ENCODE measurements at places on chromosomes 7 and 10.

- no peak for DNase-seq
These were observed 34.2 kb downstream of the CYP17A1 start for GRCh38 chr10:102802920-102803534.

DNA sequence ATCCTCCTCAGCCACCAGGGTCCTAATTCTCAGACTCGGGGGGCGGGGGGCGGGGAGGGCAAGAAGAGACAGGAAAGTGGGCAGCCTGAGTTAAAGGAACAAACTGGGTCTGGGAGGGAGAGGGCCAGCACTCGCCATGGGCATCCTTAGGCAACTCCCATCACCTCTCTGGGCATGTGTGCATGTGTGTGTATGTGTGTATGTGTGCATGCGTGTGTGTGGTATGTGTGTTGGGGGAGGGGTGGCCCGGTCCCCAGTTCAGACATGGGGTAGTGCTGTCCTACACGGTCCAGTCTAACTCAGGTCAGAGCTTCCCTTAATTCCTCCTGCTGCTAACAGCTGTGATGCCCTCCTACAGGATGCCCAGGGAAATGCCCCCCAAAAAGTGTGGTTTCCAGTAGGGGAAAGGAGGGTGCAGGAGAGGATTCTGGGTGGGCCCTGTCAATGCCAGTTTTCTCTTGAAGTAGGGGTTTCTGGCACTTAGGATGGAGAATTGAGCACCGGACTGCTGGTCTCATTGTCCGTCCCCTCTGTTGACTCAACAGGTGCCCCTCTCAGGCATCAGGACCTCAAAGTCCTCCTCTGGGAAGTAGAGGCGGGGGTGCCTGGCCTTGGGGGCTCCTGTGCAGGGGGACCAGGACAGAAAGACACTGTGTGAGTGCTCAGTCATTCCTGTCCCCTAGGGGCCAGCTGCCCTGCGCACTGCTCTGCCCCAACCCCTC lies 15.1 kb upstream of the ZMIZ1 start:
- no peak for DNase-seq

DNA sequence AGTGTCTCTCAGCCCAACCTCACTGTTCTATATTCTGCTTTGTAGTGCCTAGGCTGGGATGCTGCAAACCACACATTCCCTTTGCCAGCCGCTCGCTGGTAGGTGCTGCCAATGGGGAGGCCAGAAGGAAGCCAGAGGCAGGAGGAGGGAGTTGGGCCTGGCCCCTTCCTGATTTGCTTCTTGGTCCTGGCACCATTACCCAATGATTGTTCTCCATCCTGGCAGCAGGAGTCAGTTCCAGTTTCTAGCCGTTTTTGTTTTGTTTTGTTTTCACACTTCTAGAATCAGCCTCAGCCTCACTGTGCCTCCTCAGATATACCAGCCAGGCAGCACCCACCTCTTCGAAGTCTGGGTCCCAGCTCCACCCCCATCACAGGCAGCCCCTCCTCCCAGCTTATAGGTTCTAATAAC lies 27.4 kb upstream of the LOXL4 start:
- DNase-seq = no peak

DNA sequence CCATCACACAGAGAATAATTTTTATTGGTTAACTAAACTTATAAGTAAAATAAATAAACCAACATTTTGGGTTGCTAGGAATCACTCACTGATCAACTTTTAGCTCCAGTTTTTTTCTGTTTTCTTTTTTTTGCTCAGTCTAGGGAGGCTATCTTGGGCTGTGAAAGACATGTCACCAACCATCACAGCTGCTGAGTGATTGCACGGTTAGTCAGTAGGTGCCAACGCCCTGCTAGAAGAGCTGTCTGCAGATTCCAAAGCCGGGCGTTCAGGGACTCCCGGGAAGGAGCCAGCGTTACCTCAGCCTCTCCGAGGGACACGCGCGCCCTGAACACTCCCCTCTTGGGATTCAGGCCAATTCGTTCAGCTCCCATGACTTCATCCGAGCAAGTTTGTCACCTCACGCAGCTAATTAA lies 604 bp upstream of the STAM start:
- peak; percentile 58 for DNase-seq

DNA sequence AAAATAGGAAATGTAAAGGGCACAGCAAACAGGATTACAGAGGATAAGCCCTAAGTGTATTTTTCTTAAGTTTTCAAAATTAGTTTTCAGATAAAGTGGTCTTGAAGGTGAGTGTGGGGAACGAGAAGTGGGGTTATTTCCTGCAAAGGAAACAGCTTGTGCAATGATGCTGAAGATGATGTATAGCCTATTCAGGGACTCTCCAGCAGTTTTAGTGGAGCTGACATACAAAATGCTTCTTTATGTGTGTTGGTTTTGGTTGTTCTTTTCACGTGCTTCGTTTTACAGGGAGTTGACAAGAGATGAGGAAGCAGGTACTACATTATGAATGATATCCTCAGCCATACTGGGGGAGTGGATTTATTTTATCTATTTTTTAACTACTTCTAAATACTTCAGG lies 20.5 kb downstream of the CASD1 start:
- DNase-seq = no peak

GRCh38 chr10:77415313-77415960 lies 222.2 kb downstream of the KCNMA1 start:
- no peak for DNase-seq

GRCh38 chr10:61628875-61629513 lies 33.7 kb upstream of the CABCOCO1 start:
- no peak for DNase-seq

- peak; percentile 63 for DNase-seq
These were observed 3.9 kb upstream of the NRF1 start for GRCh38 chr7:129607471-129608120.

- DNase-seq = no peak
These were observed 30.4 kb downstream of the GET4 start for GRCh38 chr7:906776-907157.

GRCh38 chr7:30074422-30075030 lies 46.3 kb downstream of the PLEKHA8 start:
- DNase-seq = peak; percentile 34

- no peak for DNase-seq
These were observed 538.8 kb downstream of the PLXDC2 start for GRCh38 chr10:20355011-20355410.

GRCh38 chr10:57225920-57226319 lies 864.9 kb upstream of the ZWINT start:
- no peak for DNase-seq

GRCh38 chr7:81447351-81447952 lies 322.4 kb downstream of the HGF start:
- DNase-seq = peak; percentile 41

DNA sequence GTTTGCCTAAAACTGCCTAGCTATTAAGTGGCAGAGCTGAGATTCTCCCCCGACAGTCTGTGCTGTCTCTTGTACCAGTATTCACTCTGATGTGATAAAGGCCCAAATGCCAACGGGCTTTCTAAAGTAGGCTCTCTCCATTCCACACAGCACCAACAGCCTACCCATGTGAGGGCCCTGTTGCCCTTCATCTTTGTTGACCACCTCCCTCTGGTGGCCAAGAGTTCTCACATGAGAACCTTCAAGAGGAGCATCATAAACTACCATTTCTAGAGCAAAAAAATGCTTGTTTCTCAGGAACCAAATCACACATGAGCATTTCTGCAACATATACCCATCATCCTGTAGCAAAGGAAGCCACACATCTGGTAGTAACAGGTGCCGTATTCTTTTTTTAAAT lies 185.8 kb downstream of the GRM8 start:
- DNase-seq = no peak

DNA sequence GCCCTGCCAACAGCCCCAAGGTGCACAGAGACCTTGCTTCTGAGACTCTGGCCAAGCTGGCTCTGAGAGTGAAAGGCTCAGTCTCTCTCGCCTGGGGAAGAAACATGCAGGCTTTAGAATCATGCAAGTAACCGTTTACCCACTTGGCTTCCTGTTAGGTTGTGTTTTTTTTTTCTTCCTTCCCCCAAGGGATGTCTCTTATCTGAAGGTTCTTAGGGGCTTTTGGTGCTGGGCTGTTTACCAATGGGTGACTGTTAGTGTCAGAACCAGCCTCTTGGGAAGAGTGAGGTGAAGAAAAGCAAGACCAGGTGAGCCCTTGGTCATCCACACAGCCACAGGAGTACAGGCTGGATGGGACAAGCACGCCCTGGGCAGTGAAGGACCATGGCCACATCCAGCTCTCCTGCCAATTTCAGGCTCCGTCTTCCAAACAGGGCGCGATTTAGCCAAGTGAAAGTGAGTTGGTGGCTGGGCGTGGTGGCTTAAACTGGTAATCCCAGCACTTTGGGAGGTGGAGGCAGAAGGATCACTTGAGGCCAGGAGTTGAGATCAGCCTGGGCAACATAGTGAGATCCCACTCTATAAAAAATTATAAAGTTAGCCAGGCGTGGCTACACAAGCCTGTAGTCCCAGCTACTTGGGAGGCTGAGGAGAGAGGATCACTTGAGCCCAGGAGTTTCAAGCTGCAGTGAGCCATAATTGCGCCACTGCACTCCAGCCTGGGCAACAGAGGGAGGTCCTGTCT lies 76.3 kb upstream of the CUX1 start:
- no peak for DNase-seq
